ENCODE measurements at places on chromosomes 5 and 9.

DNA sequence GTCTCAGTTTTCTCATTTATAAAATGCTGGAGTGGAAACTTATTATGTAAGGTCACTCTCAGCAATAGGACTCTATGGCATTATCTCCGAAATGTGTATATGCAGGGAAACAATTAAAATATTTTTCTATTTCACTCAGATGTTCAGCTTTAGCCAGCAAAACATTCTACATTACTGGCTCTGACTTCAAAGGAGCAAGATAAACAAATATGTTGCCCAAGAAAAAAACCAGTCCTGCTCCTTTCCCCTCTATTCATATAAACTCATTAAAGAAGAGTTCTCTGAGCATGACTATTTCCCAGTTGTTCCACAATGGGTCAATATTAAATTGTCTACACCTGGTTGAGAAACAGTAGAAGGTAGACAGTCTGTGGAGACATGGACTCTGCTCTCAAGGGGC lies 155.0 kb downstream of the NPR3 start:
- no peak for DNase-seq

DNA sequence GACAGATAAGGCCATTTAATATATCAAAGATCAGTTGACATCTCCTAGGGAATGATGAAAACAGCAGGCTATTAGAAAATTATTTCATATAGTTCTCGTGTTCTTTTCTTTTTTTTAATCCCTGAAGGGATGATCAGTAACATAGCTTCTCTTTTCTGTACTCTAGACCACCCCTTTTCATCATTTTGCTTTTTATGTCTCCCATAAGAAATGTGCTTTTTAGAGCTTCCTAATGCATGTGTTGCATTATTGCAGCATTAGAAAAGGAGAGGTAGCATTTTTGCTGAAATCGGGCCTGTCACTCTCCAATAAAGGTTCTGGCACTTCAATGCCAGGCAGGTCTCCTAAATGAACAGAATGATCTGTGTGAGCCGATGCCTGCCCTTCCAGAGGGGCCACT lies 143.3 kb downstream of the NTRK2 start:
- DNase-seq = no peak

GRCh38 chr9:69250681-69251080 lies 74.3 kb upstream of the ENTREP1 start:
- no peak for DNase-seq

GRCh38 chr9:122127396-122127798 lies 32.2 kb downstream of the NDUFA8 start:
- DNase-seq = no peak

DNA sequence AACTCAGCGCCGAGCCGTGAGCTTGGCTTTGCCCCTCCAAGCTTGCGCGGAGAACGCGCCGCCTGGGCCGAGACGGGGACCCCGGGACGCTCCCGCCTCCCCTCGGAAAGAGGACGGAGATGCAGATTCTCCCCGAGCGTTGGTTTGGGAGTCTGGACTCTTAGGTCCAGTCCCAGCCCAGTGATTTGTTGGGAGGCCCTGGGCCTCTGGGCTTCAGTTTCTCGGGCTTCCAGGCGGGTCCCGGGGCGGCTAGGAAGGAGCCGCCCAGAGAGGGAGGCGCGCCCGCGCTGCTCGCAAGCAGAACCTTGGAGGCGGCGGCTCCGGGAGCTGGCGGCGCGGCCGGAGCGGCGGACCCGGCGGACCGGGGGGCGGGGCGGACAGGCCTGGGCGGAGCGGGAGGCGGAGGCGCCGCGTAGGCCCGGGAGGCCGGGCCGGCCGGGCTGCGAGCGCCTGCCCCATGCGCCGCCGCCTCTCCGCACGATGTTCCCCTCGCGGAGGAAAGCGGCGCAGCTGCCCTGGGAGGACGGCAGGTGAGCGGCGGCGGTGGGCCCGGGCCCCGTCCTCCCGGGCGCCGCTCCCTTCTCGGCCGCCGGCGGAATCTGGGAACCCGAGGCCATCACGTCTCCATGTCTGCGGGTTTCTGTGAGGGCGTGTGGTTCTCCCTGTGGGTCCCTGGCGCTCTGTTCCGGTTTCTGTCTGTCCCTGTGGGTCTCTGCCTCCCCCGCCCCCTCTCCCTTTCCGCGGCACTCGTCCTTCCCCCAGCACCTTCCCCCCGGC lies at the start of gene B4GALT7:
TSS of gene B4GALT7 (plus strand) at position 402 of the 777 bp plus-strand sequence. CDS start at position 481, 79 bp downstream.
- peak; percentile 92 for DNase-seq

- no peak for DNase-seq
These were observed 54.3 kb downstream of the PTTG1 start for GRCh38 chr5:160475864-160476438.

DNA sequence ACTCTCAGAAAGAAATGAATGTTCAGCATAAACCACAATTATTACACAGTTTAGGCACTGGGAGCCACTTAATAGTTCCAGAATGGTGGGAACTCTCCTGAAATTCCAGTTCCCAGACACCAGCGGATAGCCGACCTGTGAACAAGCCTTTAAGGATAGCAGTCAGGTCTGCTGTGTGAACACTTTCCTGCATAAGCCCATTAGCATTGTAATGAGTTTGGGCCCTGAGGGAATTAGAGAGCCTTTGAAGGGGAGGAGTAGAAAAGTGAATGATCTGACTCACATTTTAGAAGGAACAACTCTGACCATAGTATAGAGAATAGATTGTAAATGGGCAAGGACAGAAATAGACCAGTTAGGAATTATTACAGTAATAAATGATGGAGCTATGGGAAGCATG lies 189.1 kb downstream of the ADGRV1 start:
- no peak for DNase-seq

GRCh38 chr5:141919218-141920119 lies 4.2 kb upstream of the DELE1 start:
- no peak for DNase-seq

DNA sequence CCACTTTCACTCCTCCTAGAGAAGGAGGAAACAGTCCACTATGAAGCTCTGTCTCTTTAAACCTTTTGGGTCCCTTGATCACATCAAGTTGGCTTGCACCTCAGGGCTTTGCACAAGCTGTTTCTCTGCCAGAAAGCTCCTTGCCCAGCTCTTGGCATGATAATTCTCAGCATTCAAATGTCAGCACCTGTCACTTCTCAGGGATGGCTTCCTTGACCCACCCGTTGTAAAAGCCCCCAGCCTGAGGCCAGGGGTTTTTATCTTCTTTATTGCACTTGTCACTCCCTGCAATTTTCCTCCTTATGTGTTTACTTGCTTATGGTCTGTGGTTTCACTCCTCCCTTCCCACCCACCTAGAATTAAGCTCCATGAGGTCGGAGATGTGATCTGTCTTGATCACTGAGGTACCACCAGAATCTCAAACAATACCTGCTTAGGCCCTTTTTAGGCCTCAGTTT lies 200.7 kb upstream of the TBC1D2 start:
- no peak for DNase-seq

GRCh38 chr9:111176511-111176910 lies 138.2 kb upstream of the LPAR1 start:
- DNase-seq = no peak

DNA sequence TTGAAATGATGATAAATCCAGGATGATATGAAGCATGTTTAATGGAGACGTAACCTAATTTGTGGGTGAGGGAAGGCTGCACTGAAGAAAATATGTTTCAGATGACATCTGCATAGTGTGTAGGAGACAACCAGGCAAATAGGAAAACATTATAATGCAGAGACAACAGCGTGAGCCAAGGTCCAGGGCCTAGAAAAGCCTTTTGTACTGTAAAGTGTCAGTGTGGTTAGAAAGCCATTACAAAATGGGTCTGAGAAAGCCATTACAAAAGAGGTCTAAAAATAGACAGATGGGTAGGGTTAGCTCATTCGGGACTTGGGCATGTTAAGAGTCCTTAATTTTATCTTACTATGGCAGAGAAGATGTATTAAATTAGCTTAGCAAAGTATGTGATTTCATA lies 14.9 kb upstream of the GABRG2 start:
- DNase-seq = no peak

DNA sequence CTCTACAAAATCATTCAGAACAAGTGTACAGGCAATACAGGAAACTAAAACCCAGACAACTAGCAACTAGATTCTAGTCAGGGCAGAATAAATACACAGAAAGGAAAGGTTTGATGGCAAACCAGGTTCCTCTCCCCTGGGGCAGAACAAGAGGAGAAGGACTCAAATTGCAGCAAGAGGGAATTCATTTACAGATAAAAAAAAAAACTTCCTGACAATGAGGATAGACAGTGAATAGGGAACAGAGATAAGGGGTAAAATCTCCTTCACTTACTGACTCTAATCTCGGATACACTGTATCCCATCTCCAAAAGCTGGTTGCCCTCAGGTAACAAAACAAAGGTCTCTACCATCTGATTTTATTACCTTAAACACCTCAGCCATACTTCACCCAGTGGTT lies 244.0 kb downstream of the SEC61B start:
- DNase-seq = no peak

- no peak for DNase-seq
These were observed 467 bp upstream of the SMIM32 start for GRCh38 chr5:136193322-136193935.

- no peak for DNase-seq
These were observed 91.2 kb downstream of the PHF2 start for GRCh38 chr9:93667627-93668026.

DNA sequence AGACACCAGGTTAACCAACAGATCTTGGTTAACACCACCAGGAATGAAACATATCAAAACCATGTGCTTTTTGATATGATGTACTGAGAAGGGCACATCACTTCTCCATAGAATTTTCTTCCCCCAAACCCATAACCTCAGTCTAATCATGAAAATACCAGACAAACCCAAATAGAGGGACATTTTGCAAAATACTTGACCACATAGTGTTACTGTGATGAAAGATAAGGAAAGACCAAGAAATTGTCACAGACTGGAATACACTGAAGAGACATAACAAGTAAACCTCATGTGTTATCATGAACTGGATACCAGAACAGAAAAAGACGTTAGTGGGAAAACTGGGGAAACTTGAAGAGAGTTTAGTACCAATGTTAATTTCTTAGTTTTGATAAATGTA lies 74.9 kb upstream of the VCAN start:
- peak; percentile 23 for DNase-seq

DNA sequence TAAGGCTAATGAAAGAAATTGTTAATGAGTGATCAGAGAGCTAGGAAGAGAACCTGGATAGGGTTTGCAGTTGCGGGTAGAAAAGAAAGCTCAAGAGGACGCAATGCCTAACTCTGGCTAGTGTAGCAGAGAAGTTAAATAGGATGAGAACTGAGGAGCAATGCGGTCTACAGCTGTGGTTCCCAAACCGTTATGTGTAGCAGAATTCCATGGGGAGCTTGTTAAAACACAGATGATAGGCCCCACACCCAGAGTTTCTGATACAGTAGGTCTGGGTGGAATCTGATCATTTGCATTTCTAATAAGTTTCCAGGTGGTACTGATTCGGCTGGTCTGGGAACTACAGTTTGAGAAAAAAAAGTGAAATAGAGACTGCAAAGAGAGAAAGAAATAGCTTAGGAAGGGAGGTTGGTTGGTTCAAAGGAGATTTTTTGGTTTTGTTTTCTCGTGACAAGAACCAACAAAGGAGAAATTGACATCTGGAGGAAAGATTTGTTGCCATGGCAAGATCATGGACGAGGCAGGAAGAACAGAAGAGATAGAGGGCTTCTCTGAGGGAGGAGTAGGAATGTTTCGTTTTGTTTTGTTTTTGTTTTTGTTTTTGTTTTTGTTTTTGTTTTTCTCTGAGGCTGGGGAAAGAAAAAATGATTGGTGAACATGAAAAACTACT lies 276.1 kb downstream of the ARRDC3 start:
- no peak for DNase-seq

DNA sequence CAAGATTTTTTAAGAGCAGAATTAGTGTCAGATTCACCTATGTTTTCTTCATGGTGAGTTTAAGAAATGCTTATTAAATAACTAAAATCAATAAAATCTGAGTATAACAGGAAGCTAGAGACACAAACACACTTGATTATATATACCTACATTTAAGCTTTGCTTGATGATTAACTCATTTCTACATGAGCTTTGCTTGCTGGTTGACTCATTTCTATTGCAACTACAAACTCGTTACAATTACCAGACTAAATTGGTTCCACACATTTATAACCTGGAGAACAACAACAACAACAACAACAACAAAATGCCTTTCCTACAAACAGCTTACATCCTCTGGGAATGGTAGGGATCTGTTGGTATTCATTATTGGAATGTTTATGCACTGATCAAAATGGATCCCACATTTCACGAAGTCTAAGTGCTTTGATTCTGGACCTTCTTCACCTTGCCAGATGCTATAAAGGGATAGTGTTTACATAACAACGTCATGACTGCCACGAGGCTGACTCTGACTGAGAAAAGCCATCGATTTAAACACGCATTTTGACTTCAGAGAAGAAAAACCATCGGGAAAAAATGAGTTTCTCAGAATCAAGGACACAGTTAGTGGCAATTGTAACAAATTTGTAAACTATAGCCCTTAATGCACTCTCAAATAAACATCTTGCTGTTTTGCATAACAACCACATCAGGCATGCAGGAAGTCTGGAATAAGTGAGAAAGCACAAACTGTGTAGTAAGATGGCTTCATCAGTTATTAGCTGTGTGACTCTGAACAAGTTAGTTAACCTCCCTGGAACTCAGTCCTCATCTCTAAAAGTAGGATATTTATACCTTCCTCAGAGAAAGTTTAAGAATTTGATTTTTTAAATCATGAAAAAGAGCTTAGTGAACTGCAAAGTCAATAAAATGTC lies 49.8 kb downstream of the RASEF start:
- DNase-seq = no peak

- DNase-seq = peak; percentile 50
These were observed 5.6 kb downstream of the BNC2 start for GRCh38 chr9:16864649-16865434.

GRCh38 chr9:75111019-75111622 lies 22.8 kb downstream of the OSTF1 start:
- no peak for DNase-seq

All from cardiac muscle cell (in vitro differentiated cells and primary cell).